ENCODE measurements at places on chromosomes 16 and 17.

GRCh38 chr17:60077672-60078519 is 825 bp downstream of the HEATR6 start:
- DNase-seq = no peak

- DNase-seq = no peak
These were observed 12.6 kb downstream of the UBN1 start for GRCh38 chr16:4859900-4860255.

DNA sequence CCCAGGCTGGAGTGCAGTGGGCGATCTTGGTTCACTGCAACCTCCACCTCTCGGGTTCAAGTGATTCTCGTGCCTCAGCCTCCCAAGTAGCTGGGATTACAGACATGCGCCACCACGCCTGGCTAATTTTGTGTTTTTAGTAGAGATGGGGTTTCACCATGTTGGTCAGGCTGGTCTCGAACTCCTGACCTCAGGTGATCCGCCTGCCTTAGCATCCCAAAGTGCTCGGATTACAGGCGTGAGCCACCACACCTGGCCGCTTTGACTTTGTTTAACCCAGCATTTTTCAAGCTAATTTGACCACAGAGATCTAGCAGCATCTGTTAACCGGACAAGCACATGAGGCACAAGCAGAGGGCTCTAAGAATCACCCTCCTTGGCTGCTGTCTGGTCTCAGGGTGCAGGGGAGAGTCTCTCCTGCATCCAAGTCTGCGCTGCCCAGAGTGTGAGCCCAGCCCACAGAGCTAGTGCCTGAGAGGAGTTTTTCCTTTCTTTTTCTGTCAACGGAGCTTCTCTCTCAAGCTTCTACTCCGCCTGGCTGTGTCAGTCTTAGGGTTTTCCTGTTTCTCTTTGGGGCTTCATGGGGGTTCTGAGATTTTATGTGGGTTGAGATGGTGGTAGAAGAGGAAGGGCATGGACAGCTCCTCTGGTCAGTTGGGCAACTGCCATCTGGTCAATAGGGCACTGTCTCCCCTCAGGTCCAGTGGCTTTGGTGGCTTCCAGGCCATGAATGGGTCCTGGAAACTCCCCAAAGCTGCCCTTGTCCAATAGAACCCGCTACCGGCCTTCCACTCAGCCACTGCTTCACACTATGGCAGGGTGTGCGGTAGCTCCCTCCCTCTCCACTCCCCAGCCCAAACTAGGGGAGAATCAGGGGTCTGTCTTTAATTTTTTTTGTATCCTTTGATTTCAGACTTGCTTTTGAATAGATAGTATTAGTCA is 59.6 kb downstream of the TNFRSF13B start:
- DNase-seq = no peak

- no peak for DNase-seq
These were observed 46.6 kb upstream of the WSB1 start for GRCh38 chr17:27247071-27247957.

DNA sequence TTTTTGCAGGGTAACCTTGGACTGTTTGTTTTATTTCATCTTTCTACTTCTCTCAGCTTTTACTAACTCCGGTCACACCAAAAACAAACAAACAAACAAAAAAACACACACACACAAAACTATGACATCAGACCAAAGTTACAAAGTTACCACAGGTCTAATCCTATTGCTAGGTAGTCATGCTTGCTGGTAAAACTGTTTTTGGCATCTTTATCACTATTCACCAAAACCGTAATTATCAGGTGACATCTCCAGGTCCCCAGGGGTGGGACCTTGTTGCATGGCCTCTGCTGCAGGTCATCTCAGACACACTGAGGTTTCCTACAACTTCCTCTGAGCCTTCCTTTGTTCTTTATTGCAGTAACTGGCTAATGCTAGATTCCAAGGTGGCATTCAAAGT is 162.3 kb downstream of the ABCA8 start:
- no peak for DNase-seq

DNA sequence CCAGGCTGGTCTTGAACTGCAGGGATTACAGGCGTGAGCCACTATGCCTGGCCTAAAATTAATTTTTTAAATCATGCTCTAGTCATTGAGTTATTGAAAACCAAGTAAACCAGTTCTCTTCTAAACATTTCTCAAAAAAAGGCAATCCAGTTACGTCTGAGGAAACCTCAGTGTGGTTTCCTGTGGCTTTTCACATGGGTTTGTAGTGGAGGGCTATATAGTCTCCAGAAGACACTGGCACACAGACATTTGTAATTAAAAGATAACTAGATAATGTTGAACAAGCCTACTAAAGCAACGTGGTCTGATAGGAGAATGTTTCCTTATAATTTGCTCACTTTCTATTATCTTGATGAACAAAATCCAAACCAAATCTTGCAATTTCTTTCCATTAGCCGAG is 5.2 kb upstream of the TOB1 start:
- DNase-seq = no peak

DNA sequence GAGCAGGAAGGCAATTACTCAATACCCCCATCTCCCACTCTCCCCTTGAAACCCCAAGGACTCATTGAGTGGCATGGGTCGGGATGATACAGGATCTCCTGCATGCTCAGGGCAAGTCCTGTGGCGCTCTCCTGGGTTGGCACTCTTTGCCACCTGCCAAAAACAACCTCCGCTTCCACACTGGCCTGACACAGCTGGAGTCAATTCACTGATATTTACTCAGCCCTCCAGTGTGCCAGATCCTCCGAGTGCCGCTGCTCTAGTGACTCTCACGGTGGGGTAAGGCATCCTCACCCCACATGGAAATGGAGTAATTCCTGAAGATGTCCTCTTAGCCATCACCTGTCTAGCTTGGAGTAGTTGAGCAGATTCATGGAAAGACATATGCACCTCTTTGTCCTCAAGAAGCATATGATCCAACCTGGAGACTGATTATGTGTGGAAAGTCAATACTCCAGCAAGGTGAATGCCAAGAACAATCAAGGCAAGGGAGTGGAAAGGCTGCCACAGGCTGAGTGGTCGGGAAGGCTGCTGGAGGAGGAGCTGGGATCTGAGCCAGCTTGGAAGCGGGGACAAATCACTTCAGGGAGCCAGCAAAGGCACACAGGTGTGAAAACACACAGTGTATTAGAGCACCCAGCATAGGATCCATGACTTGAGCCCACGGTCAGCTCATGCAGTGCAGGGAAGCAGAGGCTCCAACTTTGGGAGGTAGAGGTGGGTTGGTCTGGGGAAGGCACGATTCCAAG is 12.6 kb upstream of the GOSR2 start:
- DNase-seq = no peak

DNA sequence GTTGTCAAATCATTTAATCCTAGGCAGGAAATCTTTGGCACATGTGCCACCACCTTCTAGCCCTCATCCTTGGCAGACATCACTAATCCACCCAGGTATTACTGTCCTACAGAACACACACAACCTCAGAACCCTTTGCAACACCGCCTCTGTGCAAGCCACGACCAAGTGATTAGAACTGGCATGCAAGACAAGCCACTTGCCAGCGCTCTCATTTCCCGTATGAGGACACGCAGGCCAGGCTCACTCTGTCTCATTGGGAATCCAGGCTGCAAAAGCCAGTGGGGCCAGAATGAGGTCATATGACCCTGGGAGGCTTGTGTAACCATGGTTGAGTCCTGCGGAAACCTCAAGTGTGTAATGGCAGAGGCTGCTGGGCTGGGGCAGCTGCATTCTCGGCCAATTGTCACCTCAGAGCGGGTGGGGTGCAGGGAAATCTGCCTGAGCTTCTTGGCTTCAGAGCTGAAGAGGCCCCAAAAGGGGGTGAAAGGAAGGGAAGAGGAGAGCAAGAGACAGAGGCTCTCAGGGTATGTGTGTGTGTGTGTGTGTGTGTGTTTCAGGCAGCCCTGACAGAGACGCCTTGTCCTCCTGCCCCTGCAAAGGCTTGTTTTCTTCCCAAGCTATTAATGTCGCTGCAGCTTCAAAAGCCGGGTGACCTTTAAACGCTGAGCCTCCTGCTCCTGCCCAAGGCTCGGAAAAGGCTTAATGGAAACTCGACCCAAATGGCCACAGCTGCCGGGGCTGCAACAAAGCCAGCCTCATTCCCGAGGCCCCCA is 43.2 kb upstream of the MRPS23 start:
- no peak for DNase-seq

GRCh38 chr16:51761001-51761400 is 609.9 kb upstream of the SALL1 start:
- DNase-seq = no peak

DNA sequence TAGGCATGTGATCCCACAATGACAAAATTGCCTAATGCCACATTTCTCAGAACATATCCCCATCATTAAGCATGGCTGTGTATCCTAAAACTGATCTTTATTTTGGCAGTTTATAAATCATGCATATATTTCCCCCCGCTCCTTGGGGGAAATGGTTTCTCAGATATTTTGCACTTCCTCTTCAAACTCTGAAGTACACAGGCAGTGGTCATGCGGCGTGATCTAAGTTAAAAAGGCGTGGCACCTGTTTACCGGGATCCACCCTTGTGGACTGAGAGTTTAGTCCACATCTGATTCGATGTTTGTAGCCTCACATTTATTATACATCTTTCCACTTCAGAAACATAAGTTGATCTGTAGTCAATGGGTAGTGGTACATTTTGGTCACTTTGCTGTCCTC is 51.4 kb downstream of the USP10 start:
- no peak for DNase-seq

DNA sequence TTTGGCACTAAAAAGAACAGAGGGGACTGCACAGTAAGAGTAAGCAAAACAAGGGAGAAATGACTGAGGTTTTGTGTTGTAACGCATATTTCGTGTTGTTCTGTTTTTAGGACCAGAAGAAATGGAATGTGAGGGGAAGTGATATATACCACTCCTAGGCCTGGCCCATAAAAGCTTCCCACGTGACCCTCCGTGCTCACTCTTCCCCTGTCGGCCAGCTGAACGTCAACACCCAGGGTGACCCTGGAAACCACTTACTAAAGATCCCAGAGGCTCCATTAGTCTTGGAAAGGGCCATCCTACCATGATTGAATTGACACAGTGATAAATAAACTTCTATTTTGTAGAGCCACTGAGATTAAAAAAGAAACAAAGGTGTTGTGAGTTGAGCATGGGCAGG is 79.8 kb downstream of the HELZ start:
- DNase-seq = no peak

- DNase-seq = no peak
These were observed 159.5 kb downstream of the CCDC182 start for GRCh38 chr17:57585341-57586195.

GRCh38 chr17:41973408-41973811 is 6.8 kb downstream of the CNP start:
- DNase-seq = no peak

GRCh38 chr17:13743906-13744305 is 142.2 kb upstream of the HS3ST3A1 start:
- no peak for DNase-seq

DNA sequence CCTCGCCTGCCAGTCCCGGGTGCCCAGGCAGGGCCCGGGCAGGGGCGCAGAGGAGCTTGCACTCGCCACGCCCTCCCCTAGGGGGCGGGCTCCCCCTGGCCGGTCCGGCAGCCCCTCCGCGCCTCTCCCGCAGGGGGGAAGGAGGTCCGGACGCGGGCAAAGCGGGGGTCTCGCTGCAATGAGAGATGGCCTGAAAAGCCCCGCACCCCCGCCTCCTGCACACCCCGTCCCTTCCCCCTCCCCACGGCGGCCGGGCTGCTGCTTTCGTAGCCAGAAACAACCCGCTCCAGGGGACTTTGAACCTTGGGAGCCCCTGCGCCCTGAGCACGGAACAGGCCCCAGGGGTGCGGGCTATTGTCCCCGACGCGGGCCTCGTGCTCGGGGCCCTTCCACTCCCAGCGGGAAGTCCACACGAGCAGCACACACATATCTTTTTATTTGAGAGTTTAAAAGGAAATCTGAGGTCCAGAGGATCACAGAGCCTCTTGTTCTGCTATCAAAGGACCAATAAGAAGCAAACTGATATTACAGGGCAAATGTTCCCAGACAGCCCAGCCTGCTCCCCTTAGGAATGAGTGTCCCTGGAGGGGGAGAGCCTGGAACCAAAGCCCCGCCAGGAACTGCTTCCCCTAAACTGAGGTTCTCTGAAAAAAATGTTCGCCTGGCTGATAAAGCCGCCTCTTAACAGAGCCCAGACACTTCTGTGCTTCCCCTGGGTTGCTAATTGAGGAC is 5.8 kb upstream of the CBX4 start:
- no peak for DNase-seq

- DNase-seq = no peak
These were observed 6.2 kb downstream of the STXBP4 start for GRCh38 chr17:54974759-54975158.

- DNase-seq = no peak
These were observed 21.0 kb downstream of the C16orf90 start for GRCh38 chr16:3474136-3474779.

DNA sequence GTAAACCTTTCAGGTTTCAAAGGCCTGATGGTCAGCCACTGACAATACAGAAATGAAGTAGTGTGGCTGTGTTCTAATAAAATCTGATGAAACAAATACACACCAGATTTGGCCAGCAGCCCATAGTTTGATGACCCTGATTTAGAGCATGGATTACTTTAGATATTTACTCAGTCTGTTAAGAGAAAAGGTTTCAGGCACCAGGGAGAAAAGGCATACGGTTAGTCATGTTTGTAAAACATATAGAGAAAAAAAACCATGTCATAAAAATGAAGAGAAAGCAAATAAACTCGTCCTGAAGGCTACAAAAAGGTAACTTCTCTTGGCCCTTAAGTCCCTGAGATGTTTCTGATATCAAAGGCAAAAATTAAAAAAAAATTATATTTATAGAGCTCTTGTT is 112.1 kb downstream of the ADAMTS18 start:
- DNase-seq = no peak

GRCh38 chr16:29893553-29893952 is 5.8 kb downstream of the SEZ6L2 start:
- DNase-seq = no peak

DNA sequence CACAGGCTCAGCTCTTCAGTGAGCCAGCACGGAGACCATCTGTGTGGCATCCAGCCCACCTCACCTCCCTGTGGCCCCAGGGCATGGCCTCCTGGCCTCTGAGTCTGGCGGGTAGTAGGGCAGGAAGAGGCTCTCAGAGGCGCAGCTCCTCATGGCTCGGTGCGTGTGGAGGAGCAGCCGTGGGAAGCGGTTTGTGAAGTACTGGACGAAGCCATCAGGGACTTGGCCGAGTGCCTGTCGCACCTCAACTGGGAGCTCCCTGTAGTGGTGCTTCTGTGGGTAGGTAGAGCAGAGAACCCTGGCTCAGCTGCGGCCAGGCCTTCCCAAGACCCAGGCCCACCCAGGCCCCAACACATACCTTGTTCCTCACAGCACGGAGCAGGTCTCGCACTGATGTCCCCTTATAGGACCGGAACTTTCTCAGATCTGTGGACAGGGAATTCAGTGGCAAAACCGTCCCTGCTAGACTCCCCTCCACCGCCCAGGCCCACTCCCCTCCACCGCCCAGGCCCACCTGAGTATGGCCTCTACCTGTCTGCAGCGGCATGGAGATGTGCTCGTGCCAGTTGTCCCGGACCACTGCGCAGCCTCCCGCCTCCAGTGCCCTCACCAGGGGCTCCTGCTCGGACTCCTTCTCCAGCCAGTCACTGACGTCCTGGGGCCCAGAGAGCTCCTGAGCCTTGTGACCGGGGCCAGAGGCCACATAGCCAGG is 12.2 kb downstream of the PLK1 start:
- no peak for DNase-seq

GRCh38 chr17:75553295-75554110 is 28.0 kb downstream of the LLGL2 start:
- no peak for DNase-seq

Data from stimulated activated CD4-positive, alpha-beta T cell treated with anti-CD3 and anti-CD28 coated beads, Interleukin-12 subunit alpha, Interleukin-12 subunit beta, amount 100 ng/mL, for 24 hours (primary cell).